Natural killer cell treated with Interleukin-12 subunit alpha and Interleukin-12 subunit beta and Interleukin-15 and Interleukin-18, amount 100 ng/mL, for 72 hours (primary cell): ENCODE measurements at places on chromosomes 2 and 18. TPM values are rescaled to one million over a fixed set of nuclear protein-coding genes. Genes with fewer than 3 reads are reported as not detected.

The NDUFV2 gene
- 295 TPM for total RNA-seq

The DLX1 gene
- total RNA-seq, result not detected

The TEKT4 gene
- total RNA-seq, result not detected

The BCL11A gene
- not detected for total RNA-seq

The SLC1A4 gene
- total RNA-seq, result 34.7 TPM

The CERS6 gene
- total RNA-seq, result 19.5 TPM

The ABCG5 gene
- total RNA-seq, result not detected

The VAMP5 gene
- 50.7 TPM for total RNA-seq

The NDC80 gene
- 24.5 TPM for total RNA-seq

The NCKAP1 gene
- total RNA-seq, result 3.1 TPM

The SERPINB7 gene
- total RNA-seq, result not detected

The ERICH2 gene
- not detected for total RNA-seq

The REG1B gene
- not detected for total RNA-seq

The PSTPIP2 gene
- total RNA-seq, result 65.6 TPM
